ENCODE measurements at places on chromosomes 4 and X.

DNA sequence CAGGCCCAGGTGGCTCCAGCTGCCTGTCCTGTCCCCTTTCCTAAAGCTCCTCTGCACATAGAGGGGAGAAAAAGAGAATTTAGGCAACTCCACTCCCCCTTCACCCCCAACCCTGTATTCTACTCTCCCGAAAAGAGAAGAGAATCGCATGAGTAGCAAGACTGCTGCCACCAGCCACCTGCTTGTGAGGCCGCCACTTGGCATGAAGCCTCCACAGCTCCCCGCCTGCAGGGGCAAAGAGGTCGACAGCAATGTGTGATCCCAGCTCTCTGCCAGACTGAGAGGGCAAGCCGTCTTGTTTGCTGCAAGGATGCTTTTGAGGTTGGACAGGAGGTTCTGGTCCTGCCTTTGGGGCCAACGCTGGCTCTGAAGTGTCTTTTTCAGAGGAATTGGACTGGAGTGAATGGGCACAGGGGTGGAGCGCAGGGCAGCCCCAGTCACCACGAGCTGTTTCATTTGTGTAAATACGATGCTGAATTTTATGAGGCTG lies 77.1 kb downstream of the STARD8 start:
- DNase-seq: no peak

DNA sequence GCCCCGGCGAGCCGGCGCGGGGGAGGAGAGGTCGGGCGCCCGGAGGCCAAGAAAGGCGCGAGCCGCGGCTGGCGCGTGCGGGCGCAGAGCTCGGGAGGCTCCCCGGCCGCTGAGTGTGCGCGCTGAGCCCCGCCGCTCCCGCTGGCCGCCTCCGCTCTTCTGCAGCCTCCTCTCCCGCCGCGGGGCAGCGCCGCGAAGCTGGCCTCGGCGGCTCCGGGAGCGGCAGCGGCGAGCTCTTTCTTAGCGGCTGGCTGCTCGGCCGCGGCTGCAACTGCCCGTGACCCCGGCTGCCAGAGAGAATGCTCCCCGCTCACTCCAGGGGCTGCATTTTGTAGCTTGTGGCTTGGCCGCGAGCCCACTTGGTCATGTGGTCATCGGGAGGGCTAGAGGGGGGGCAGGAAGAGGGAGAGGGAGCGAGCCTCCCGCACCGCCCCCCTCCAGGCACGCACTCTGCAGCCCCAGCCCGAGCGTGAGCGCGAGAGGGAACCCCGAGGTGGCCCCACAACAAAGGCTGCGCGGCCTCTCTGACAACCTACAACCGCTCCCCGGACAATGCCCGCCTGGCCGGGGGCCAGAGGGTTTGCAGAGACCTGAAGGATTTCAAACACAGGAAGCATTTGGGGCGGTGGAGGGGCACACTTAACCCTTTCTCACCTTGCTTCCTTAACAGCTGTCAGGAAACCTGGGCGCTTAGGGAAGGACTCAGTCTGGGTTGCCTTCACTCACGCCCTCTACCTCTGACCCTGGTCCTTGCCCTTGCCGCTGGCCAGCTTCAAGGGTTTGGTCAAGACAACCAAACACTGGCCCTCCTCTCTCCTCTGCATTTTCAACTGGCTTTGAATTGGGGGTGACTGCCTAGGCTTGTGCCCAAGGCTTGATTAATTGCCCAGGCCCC lies at the start of gene APLN:
Gene APLN (minus strand): TSS at position 305 of the 895 bp plus-strand sequence. CDS start 326 bp downstream, outside the sequence.
- DNase-seq: no peak

- DNase-seq: no peak
These were observed 84.0 kb downstream of the PRSS12 start for GRCh38 chr4:118268780-118269179.

- DNase-seq: peak; percentile 88
These were observed 35.4 kb upstream of the PGRMC2 start for GRCh38 chr4:128322986-128323385.

GRCh38 chr4:25783943-25784342 lies 78.8 kb downstream of the SEL1L3 start:
- no peak for DNase-seq

GRCh38 chrX:23883737-23884354 lies 23.9 kb downstream of the APOO start:
- no peak for DNase-seq

GRCh38 chrX:39774774-39775328 lies 322.9 kb downstream of the BCOR start:
- DNase-seq: no peak

- no peak for DNase-seq
These were observed 16.6 kb upstream of the UGT2B17 start for GRCh38 chr4:68592673-68593072.

DNA sequence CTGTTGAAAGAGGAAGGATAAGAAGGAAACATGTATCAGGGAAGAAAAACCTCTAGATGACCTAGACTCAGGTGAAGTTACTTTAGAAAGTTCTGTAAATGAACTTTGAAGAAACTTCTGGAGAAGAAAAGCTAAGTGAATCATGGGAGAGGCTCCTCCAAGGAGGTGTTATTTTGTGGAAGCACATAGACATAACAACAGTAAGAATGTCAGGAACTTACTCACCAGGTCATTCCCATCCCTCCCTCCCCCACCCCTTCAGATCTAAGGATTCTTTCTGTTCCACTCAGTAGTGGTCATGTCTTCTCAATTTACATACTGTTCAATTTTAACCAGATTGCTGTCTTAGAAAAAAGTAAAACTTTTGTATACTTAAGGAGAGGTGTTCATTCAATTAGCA lies 310.5 kb upstream of the DDX53 start:
- no peak for DNase-seq

GRCh38 chr4:102299354-102300107 lies 45.8 kb downstream of the SLC39A8 start:
- DNase-seq: peak; percentile 2

DNA sequence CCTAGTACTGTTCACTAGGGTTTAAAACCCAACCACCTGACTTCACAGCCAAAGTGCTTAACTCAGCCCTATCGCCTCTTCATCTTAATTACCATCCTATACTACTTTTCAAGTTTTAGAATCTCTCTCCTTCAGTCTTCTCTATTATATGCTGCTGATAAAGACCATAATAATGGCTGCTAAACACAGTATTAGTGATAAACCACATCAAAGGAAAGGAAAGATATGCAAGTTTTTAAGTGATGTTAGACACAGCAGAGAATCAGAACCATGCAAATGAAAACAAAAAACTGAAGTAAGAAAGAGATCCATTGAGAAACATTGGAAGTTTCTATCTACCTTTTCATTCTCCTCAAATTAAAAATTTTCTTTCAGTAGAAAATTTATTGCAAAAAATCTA lies 100.8 kb downstream of the REELD1 start:
- DNase-seq: no peak

GRCh38 chr4:9977518-9978031 lies 43.7 kb downstream of the SLC2A9 start:
- no peak for DNase-seq

DNA sequence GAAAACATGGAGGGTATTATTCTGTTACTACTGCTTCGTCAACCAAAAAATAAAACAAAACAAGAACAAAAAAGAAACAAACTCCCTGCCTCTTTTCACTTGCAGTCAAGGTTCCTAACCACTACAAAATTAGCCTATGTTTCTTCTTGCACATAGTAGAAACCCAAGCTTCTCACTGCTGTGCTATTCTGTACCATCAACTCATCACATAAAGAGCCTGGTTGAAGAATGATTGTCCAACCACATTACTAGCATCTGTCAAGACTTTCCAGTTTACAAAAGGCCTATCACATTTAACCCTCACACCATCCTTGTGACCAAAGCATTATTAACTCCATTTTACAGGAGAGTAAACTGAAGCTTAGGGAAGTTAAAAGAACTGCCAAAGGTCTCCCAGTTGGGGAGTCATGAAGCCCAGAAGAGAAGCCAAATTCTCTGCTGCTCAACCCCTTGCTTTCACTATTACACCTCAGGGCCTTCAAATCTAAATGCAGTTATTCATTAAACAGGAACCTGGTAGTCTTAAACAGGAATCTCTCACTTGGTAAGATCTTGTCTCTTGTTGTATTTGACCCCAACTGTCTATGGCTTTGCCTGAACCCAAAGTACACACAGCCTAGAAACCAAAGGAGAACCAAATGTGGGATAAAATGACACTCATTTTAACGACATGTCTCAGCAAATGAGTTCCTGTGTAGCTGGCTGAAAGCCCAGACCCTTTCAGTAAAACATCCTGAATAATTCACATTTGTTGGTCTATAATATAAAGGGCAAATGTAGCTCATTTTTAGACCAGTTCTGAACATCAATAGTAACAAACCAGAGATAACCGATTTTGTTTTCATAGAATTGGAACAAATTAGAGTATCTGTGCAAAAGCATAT lies 8.6 kb downstream of the F9 start:
- no peak for DNase-seq

- no peak for DNase-seq
These were observed 977.0 kb downstream of the FSTL5 start for GRCh38 chr4:161186750-161187149.
